ENCODE measurements at places on chromosomes 16 and 17.

DNA sequence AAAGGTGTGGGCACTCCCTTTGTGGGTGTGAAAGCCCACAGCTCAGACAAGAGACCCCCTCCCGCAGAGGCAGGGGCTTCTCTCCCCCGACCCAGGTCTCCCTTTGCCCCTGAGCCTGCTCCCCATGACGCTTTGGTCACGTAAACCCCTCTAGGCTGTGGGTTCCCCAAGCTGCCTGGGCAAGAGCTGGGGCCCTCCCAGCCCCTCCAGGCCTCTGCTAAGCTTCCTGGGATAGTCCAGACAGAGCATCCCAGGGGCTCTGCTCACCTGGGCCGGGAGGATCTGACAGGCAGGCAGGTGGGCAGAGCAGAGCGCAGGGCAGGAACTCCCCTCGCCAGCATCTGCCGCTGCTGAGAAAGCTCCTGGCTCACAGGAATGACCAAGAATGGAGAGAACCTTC, 177.3 kb downstream of the BANP start:
- no peak for DNase-seq

GRCh38 chr16:3183445-3184139, 4.4 kb upstream of the OR1F1 start:
- DNase-seq: no peak

- no peak for DNase-seq
Observed at GRCh38 chr17:32277284-32277683, 11.7 kb downstream of the RHBDL3 start.

DNA sequence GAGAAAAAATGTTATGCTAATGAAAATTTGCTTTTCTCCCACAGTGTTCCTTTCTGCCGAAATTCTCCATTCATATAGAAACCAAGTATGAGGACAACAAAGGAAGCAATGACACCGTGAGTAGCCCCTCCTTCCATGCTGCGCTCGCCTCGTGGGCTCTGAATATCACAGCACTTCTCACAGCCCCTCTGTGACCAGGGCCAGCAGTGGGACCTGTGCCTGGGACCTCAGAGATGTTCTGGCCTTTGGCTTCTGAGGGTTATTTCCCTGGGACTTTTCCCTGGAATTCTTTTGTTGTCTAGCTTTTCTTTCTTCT, 139.6 kb upstream of the NOL11 start:
- no peak for DNase-seq

Measured in RCC 7860 (cell line).